Activated naive CD4-positive, alpha-beta T cell treated with anti-CD3 and anti-CD28 coated beads, Interleukin-2, amount 50 U/mL, for 16 hours (primary cell): ENCODE measurements at places on chromosomes 13 and 19.

GRCh38 chr13:40127476-40127875 lies 472.0 kb downstream of the COG6 start:
- no peak for DNase-seq

DNA sequence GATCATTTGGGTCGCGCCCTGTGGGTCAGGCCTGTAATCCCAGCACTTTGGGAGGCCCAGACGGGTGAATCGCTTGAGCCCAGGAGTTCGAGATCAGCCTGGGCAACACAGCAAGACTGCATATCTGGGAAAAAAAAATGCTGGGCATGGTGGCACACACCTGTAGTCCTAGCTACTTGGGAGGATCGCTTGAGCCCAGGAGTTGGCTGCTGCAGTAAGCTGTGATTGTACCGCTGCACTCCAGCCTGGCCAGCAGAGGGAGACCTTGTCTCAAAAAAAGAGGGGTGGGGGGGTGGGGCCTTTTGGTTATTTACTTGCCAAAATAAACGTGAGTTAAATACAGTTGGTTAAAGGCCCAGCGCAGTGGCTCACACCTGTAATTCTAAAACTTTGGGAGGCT lies 9.8 kb upstream of the ZNF544 start:
- DNase-seq = no peak

DNA sequence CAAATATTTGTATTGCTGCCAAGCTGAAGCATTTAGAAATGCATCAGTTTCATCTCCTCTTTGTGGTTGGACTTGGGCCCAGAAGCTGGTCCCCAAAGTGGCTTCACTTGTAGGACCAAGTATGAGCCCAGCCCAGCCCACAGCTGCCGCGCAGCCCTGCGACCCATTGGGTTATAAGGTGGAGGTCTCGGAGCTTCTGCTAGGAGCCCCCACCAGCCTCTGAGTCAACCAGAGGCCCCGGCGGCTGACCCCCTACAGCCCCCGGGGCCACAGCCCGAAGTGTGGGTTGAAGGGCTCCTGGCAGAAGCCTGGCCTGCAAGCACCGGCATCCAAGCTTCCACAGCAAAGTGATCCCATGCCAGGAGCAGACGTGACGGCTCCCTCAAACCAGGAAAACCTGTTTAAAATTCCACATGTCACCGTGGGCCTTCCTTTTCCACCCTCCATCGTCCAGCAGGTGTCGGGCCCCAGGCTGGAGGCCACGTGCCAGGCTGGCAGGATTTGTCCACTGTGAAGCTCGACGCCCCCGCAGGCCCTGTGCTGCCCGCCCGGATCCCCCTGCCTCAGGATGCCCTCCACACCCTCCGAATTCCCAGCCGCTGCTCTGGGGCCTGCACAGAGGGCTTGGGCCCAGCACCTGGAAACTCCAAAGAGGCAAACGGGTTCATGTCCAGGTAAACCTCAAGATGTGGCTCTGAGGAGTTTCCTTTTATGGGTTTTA lies 54.7 kb downstream of the C13orf46 start:
- DNase-seq = no peak

GRCh38 chr19:1080360-1081161 lies 13.6 kb downstream of the ARHGAP45 start:
- DNase-seq = peak; percentile 8

- DNase-seq = no peak
These were observed 334.3 kb downstream of the DLEU7 start for GRCh38 chr13:50509167-50509566.

- DNase-seq = no peak
These were observed 6.0 kb downstream of the TMEM255B start for GRCh38 chr13:113764793-113765563.

GRCh38 chr13:72622546-72622945 lies 104.9 kb downstream of the MZT1 start:
- no peak for DNase-seq

DNA sequence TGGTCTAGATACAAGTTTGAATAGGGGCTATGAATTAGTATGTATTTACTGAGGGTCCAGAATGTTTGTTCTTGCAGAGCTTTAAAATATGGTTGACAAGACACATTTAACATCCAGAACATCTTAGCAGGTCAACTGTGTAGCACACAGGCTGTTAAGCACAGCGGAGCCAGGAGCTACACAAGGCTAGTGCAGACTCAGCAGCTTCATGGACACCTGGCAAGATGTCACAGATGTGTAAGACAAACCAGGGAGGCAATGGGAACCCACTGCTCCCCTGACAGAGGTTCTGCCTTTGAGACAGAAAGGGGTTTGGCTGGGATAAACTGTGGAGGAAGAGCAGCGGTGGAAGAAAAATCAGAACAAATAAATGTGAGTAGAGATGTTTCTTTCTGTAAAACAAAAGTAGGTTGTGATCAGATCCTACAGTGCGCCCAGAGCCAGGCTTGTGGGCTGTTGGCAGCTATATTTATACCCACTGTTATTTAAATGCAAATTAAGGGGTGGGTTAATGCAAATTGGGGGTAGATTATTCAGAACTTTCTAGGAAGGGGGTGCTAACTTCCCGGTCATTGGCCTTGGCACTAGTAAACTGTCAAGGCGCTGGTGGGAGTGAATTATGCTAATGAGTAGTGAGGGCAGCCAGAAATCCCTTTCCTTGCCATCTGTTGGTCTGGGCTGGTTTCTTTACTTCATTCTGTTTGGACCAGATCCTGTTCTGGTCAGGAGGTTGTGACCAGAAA lies 33.0 kb downstream of the MIPEP start:
- no peak for DNase-seq

DNA sequence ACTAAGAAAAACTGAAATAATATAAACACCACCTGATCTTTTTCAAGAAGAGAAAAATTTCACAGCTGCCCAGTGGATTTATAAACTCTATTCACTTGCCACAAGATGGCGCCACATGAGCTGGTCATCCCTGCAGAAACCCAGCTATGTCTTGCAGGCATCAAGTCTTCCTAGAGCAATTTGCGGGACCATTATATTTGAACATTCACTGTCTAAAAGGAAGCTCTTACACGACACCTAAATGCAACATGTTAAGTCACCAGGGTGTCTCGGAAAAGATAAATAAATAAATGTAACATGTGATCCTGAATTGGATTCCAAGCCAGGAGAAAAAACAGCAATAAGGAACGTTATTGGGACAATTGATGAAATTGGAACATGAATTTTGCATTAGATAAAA lies 20.3 kb upstream of the AKT2 start:
- DNase-seq = peak; percentile 69

GRCh38 chr13:19981685-19982238 lies 23.2 kb downstream of the ZMYM2 start:
- no peak for DNase-seq

DNA sequence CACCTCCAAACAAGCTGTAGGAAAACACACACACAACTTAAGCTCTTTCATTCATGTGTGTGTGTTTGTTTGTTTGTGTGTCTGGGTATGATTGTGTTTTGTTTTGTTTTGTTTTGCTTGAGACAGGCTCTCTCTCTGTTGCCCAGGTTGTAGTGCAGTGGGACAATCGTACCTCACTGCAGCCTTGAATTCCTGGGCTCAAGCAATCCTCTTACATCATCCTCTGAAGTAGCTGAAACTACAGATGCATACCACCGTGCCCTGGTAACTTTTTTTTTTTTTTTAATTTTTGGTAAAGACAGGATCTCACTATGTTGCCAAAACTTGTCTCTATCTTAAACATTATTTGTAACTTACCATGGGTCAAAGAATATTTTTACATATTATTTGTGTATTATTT lies 431.7 kb downstream of the SLITRK1 start:
- DNase-seq = no peak

DNA sequence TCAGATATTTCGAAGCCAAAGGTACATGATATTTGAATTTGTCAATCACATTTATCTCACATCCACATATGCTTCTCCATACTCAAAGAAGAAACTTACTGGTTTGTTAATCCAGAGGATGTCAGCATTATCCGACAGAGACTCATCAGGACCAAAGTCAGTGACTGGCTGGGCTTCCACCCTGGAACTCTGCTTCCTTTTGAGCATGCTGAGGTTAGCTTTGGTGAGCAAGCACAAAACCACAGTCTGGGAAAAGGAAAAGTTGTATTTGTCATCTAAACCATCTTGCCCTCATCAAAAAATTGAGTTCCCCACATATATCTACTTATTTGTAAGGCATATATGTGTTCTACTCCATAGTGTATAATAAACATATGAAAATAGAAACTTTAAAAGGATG lies 17.4 kb downstream of the NALCN start:
- no peak for DNase-seq

GRCh38 chr19:2246801-2247361 lies 2.2 kb upstream of the AMH start:
- DNase-seq = no peak

GRCh38 chr13:44049081-44049945 lies 169.6 kb downstream of the LACC1 start:
- DNase-seq = no peak

- DNase-seq = peak; percentile 99
These were observed 13.6 kb downstream of the LTBP4 start for GRCh38 chr19:40614622-40615411.

DNA sequence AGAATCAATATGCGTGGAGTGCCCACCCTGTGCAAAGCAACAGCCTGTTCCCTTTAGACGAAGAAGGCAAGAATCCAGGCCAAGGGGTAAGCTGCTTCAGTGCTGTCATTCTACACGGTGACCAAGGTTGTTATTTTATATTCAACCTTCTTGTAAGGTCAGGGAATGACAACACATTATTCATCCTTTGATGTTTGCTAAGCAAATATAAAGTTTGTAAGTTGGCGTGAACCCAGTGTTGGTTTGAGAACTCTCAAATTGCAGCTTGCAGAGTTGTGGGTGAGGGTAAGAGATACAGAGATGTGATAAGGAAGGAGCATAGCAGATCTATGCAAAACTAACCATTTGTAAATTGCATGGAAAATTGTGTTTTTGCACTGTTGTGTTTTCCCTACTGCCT lies 436.7 kb downstream of the FGF9 start:
- DNase-seq = no peak

DNA sequence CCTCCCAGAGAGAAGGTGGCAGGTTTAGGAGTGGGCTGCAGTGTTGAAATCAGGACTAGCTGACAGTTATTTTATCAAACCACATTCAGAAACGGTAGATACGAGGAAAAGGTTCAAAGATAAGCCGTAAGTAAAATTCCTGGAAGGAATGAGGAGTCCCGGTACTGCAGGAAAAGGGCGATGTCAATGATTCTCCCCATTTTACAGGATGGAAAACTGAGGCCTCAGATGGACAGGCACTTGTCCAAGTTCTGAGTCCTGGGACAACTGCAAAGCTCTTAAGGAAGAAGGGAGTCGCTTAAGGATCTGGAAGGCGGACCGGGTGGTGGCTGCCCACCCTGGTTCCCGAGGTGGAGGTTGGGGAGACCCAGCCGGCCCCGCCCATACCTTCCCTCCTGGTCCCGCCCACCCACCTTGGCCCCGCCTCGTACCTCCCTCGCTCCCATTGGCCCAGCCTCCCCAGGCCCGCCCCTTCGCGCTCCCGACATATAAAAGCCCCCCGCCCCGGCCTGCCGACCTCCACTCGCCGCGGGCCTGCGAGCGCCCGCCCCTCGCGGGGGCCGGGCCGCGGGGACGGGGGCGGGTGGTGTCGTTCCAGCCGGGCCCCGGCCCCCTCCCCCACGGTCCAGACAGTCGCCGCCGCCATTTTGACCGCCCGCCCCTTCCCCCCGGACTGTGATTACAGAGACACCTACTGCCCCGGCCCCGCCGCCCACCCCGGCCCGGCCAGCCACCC lies 603 bp downstream of the RFX1 start:
- DNase-seq = peak; percentile 85

DNA sequence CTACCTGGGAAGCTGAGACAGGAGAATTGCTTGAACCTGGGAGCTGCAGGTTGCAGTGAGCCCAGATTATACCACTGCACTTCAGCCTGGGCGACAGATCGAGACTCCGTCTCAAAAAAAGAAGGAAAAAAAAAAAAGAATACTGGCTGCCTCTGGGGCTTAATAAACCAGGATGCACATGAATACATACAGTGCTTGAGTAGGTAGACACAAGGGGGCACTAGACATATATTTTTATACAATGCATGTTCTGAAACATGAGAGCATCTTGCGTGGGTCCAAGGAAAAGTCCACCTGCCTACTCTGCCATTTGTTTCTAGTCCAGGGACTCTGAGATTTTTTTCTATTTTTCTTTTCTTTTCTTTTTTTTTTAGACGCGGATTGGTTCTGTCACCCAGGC lies 31.2 kb downstream of the KEAP1 start:
- no peak for DNase-seq

DNA sequence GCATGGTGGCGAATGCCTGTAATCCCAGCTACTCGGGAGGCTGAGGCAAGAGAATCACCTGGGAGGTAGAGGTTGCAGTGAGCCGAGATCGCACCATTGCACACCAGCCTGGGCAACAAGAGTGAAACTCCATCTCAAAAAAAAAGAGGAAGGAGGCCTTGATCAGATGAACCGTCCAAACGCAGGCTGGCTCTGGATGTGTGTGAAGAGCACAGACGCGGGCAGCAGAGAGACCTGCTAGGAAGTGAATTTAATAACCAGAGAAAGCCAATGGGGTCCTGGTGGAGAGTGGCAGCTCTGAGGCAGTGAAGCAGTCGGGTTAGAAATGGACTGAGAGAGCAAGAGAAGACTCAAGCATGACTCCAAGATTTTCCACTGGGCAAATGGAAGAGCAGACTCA lies 136.5 kb downstream of the RNF17 start:
- no peak for DNase-seq

GRCh38 chr19:15591796-15592195 lies 23.2 kb upstream of the CYP4F8 start:
- no peak for DNase-seq

DNA sequence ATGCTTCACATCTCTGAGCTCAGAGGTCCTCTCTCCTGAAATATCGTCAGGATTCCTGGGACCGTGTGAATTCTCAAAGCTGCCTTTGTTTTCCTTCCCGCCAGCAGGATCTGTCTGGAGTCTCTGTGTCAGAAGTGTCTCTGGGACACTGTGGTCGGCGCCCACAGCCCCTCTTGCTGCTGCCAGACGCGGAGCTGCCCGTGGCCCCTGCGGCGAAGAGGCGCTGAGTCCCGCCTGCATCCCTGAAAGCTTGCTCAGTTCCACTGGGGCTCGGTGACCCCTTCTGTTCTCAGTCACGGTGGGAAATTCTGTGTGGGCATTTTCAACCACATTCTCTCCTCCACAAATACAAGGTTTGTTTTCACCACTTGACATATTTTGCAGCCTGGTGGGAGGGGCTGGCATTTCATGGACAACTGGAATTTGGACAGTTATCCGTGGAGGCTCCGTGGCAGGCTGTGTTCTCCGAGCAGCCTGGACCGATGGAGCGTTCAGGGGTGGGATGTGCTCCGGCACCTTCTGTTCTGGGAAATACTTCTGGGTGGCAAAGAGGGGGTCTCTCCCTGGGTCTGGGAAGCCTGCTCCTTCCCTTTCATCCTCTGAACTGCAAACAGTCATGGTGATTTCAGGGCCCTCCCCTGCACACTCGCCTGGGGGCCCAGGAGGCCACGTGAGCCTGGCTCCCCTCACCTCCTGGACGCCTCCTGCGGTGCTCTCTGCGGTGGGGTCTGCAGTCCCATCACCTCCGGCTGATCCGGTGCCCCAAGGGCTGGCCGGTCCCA lies 42.6 kb upstream of the GRTP1 start:
- no peak for DNase-seq

DNA sequence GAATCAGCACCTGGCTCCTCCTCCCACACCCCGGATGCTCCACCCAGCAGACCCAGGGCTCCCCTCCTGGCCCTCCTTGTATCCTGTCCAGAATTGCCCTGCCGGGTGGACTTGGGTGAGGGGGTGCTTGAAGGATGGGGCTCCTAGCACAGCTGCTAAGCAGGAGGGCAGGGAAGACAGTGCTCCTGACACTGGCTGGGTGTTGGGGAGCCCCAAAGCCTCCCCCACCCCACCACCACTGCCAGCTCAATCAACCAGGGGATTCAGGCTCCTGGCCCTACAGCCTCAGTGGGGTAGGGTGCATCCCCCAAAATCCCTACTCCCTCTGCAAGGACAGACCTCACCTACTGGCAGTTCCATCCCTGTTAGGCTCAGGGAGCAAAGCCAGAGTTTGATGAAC lies 2.6 kb upstream of the CYP4F11 start:
- no peak for DNase-seq
